ENCODE measurements at places on chromosomes 11 and 22. TPM values are rescaled to one million over a fixed set of nuclear protein-coding genes. Genes with fewer than 3 reads are reported as not detected.

- H3K36me3 ChIP-seq = no peaks in the 10 kb centered on the region
- H3K4me1 ChIP-seq = peaks cover 5% of the 10 kb centered on the region
- no peak overlapping the region for H3K27ac ChIP-seq
- no peak for DNase-seq
These were observed 628.6 kb upstream of the KIRREL3 start for GRCh38 chr11:127629200-127629599.

The TLCD5 gene
- 9.3 TPM for total RNA-seq

DNA sequence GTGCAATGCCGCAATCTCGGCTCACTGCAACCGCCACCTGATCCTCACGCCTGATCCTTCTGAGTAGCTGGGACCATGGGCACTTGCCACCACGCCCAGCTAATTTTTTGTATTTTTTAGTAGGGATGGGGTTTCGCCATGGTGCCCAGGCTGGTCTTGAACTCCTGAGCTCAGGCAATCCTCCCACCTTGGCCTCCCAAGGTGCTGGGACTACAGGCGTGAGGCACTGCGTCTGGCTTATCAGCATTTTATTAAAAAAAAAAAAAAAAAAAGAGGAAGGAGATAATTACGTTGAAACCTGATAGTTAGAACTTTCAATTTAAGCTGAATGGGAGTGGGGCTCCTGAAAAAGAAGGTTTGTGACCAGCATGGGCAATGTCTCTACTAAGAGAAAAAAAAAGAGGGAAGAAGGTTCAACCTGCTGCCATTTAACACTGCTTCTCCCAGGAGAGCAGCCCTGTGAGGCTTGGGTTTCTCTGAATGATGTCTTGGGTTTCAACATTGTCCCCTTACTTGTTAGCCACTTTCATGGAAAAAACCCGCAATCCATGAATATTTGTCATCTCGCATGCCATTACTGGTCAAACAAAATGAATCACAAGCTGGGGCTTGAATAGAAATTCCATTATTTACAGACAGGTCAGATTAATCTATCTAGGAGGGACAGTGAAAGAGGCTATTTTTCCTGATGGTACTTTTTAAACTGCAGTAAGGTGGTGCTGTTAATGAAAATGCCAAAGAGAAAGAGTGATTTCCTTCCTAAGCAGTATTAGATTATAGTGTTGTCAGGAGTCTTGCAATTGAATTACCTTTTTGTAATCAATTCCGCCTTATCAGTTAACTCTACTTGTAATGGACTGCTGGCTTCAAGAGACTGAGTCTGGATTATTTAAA lies 72.5 kb downstream of the PACS1 start:
- H3K4me3 ChIP-seq = no peak overlapping the region
- DNase-seq = peak; percentile 72
- H3K36me3 ChIP-seq = no peaks in the 10 kb centered on the region
- no peaks in the 10 kb centered on the region for H3K27me3 ChIP-seq
- H3K27ac ChIP-seq = no peak overlapping the region

GRCh38 chr11:71977743-71978418 lies 20.8 kb upstream of the IL18BP start:
- DNase-seq = peak; percentile 15
- H3K27ac ChIP-seq = no peak overlapping the region
- no peak overlapping the region for H3K4me3 ChIP-seq
- peaks cover 20% of the 10 kb centered on the region for H3K36me3 ChIP-seq
- no peaks in the 10 kb centered on the region for H3K4me1 ChIP-seq
- H3K27me3 ChIP-seq = no peaks in the 10 kb centered on the region

The TCP11L1 gene
- 29.7 TPM for total RNA-seq

The TEAD1 gene
- 149 TPM for total RNA-seq

The OOSP1 gene
- total RNA-seq = not detected

GRCh38 chr22:24809331-24809730 lies 3.3 kb downstream of the SGSM1 start:
- H3K27ac ChIP-seq = no peak overlapping the region

- no peak overlapping the region for H3K4me3 ChIP-seq
- no peak for DNase-seq
- H3K4me1 ChIP-seq = peaks cover 10% of the 10 kb centered on the region
- no peak overlapping the region for H3K27ac ChIP-seq
- no peaks in the 10 kb centered on the region for H3K27me3 ChIP-seq
These were observed 42.1 kb upstream of the KLHL35 start for GRCh38 chr11:75474878-75475766.

DNA sequence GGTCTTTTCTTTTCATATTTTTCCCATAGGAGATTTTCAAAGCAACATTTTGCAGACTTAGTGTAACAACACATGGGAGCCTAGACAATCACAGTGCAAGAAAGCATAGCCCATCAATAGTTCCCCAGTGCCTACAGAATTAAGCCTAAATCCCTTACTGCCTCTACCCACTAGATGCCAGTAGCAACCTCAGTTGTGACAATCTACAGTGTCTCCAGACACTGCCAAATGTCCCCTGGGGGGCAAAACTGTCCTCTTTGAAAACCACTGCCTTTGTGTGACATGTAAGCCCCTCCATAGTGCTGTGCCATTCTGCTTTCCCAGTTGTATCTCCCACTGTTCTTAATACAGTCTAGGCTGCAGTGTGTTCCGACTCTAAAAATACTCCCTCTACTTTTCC lies 1329.0 kb downstream of the LRRC4C start:
- no peak for DNase-seq
- peaks cover 7% of the 10 kb centered on the region for H3K4me1 ChIP-seq
- no peaks in the 10 kb centered on the region for H3K27me3 ChIP-seq
- H3K36me3 ChIP-seq = no peaks in the 10 kb centered on the region
- no peak overlapping the region for H3K27ac ChIP-seq
- no peak overlapping the region for H3K4me3 ChIP-seq

Measured in astrocyte (in vitro differentiated cells and primary cell).